ENCODE measurements at places on chromosomes 16 and 17.

- DNase-seq = no peak
These were observed 27.0 kb upstream of the SLC25A19 start for GRCh38 chr17:75316253-75316652.

DNA sequence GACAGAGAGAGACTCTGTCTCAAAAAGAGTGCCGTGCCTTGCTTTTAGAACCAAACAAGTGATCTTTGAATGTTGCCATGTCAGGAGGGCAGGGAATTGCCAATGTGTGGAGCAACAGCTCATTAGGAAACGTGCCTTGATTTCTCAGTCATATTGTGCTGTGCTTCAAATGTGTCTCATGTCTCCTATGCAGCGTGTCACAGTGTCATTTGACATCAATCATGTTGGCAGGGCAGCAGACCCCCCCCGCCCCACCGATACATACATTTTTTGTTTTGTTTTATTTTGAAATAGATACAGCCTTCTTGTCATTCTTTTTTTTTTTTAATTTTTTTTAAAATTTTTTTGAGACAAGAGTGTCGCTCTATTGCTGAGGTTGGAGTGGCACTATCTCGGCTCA lies 22.1 kb downstream of the MRC2 start:
- DNase-seq = no peak

- no peak for DNase-seq
These were observed 70.1 kb downstream of the AMFR start for GRCh38 chr16:56355221-56355620.

DNA sequence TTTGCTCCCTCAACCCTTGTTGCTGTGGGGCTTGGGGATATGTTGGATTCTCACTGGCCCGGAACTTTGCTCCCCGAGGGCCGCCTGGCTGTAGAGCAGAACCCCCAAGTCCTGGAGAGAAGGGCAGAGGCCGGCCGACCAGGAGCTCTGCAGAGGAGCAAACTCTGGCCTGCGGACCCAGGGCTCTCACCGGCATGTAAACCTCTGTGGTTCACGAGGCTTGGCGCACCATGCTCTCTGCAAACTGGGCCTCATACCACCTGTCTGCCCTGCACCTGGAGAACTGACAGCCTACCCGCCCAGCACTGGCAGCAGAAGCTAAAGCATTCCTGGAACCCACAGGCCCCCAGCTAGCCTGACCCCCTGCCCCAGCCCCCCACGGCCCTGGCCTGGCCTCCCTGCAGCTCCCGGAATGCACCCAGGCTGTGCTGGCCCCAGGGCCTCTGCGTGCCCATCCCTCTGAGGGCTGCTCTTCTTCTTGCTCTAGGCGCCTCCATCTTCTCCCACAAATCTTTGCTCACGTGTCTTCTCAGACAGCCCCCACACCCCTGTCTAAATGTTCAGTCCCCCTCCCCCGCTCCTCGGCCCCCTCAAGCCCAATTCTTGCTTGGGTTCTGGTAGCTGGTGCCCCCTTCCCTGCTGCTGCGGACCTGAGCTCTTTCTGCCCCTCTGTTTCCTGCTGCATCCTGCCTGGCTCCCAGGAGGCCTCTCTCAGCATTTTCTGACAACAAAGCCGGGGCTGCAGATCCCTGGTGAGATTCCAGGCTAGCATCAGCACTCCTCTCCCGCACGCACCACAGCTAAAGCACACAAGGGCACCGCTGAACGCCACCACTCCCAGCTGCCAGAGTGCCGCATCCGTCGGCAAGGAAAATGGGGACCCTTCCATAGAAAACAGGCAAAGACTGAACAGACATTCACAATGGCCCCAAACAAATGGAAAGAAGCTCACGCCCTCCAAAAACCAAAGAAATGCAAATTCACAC lies 23.3 kb downstream of the ACTG1 start:
- DNase-seq = peak; percentile 14

GRCh38 chr17:79842136-79842655 lies 3.0 kb upstream of the CBX4 start:
- DNase-seq = no peak

GRCh38 chr17:28472871-28473497 lies 460 bp upstream of the SLC13A2 start:
- DNase-seq = no peak

GRCh38 chr16:61842666-61843065 lies 193.6 kb downstream of the CDH8 start:
- peak; percentile 22 for DNase-seq

- no peak for DNase-seq
These were observed 159.4 kb upstream of the GSE1 start for GRCh38 chr16:85453703-85454102.

- no peak for DNase-seq
These were observed 5.6 kb downstream of the ALOX12 start for GRCh38 chr17:7001318-7001961.
